Activated CD8-positive, alpha-beta T cell treated with anti-CD3 and anti-CD28 coated beads, Interleukin-2, amount 10 ng/mL, durations not matched to agents 7 days and 5 days (primary cell): ENCODE measurements at places on chromosomes 2 and 18.

DNA sequence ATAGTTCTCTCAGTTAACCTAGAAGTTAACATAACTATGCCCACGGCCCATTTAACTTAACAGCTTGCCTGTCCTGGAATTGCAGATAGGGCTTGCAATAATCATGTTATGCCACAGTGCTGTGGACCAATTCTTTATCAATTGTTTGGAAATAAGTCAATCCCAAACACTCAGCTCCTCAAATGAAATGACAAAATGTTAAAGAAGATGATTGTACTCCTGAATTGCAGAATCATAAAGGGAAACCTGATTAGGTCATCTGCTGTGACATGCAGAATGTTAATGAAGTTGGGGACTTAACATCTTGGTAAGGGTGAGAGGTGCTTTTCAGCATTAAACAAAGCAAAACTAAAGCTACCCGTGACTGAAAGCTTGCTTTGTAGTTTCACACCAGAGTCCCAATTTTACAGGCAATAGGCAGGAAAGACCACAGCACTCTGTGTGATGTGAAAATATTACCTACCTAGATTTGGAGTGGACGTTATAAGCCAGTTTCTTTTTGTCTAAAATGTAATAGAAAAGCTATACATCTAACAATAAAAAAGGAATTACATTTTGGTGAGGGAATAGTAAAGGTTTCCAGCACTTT lies 364.0 kb downstream of the GPD2 start:
- DNase-seq = no peak

GRCh38 chr2:38601463-38602135 lies 1.1 kb downstream of the HNRNPLL start:
- peak; percentile 39 for DNase-seq

GRCh38 chr2:216300906-216301305 lies 71.4 kb downstream of the MARCHF4 start:
- DNase-seq = no peak

DNA sequence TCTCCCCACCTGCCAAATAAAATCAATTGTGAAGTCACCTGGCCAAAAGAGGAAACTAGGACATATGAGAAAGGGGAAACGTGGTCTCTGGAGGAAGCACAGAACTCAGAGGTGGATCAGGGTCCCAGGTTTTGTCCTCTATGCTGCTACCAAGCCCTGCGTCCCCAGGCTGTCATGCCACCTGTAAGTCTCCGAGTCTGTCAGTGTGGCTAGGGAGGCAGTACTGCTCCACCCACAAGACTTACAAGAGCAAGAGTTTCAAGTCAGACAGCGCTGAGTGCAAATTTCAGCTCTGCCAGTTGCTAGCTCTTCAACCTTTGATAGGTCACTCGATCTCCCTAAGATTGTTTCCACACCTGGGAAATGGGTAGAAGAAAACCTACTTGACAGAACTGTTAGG lies 98.6 kb downstream of the C1QL2 start:
- no peak for DNase-seq

GRCh38 chr2:127348426-127349000 lies 39.3 kb downstream of the MAP3K2 start:
- DNase-seq = no peak

DNA sequence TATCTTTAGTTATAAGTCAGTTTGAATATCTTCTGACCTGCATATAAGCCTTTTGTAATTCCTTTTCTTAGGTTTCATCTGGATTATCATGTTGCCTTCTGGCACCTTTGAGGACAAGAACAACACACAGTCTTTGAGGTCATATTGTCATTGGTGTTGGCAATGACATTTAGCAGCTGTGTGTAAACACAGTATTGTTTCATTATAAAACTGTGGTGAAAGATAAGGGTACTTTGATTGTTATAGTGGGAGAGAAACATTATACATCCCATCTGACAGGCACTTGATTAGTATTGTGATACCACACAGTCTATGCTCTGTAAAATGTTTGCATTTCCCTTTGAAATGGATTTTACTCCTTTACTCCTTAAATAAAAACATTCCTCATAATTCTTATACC lies 313.5 kb downstream of the RPRM start:
- DNase-seq = no peak

GRCh38 chr18:56748698-56749268 lies 97.6 kb downstream of the WDR7 start:
- DNase-seq = no peak

- no peak for DNase-seq
Measured at GRCh38 chr18:79587779-79588635, 91.6 kb upstream of the CTDP1 start.

GRCh38 chr2:205806143-205806905 lies 124.0 kb downstream of the NRP2 start:
- DNase-seq = no peak

DNA sequence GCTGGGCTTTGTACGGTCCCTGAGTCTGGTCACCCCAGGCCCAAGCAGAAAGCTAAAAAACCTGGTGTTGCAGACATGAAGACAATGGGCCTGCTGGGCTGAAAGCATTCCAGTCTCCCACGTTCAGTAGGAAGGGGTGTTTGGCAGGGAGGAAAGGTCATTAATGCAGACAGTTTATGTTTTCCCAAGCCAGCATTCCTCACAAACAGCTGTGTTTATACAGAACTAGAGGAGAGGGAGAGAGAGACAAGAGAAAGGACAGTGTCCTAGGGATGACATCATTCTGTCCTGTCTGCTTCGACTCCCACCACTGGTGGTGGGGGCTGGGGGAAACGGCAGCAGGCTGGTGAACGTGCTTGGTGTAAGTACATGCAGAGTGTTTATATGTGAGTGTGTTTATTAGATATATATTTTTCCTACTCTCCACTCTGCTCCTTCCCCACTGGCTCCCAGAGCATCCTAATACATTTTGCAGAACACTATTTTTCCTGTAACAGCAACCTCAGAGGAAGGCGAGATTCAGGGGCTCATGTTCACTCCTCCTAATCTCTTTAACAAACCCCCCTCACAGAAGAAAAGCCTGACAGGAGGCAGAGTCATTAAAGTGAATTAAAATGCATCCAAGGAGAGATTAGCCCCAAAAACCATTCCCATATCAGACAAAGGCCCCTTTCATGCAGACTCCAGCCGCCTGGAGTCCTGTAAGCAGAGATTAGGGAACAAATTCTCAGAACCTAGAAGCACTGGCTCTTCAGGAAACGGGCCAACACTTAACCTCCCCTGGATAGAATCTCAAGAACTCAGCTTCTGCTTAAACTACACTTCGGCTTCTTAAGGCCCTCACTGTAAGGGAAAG lies 380.4 kb downstream of the TNS1 start:
- DNase-seq = no peak

DNA sequence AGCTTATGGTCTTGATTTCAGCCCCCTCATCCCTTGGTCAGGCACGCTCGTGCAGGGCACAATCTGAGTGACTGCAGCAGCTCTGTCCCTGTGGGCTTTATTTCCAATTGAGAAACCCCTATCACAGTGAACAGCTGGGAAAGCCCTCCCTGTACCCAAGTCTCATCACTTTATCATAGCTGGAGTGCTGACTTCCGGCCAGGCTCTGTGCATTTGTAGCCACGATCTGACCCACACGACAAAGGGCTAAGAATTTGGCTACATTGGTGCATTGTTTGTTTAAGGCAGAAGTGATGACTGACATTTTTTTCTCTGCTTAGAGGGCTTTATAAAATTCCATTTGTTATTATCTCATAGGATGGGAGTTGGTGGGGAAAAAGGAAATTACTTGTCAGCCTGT lies 184.4 kb downstream of the KCNS3 start:
- no peak for DNase-seq

DNA sequence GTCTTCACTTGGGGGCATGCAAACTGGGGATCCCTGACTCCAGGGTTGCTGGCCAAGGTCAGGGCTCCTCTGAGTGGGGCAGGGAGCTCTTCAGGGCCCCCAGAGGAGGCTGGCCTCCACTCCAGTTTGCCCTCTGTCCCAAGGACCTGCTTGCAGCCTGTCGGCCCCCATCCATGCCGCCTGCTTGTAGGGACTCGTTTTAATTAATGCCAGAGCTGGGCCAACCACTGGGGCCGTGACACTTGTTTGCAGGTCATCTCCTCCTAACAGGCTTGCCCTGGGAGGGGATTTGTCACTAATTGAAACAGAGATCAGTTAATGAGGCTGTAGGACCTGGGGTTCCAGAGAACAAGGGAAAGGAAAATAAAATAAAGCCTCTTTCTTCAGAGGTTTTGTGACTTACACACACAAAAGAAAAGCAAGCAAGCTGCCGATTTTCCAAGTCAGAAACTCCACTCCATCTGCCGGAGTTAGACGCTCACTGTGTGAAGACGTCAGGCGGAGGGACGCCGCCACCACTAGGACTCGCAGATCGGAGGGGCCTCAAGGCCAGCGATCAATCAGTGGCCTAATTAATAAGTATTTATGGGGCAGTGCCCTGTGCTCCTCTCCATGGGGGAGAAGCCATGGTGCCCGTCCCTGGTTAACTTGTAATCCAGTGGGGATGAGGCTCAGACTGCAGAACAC lies 75.9 kb downstream of the SFXN5 start:
- no peak for DNase-seq

DNA sequence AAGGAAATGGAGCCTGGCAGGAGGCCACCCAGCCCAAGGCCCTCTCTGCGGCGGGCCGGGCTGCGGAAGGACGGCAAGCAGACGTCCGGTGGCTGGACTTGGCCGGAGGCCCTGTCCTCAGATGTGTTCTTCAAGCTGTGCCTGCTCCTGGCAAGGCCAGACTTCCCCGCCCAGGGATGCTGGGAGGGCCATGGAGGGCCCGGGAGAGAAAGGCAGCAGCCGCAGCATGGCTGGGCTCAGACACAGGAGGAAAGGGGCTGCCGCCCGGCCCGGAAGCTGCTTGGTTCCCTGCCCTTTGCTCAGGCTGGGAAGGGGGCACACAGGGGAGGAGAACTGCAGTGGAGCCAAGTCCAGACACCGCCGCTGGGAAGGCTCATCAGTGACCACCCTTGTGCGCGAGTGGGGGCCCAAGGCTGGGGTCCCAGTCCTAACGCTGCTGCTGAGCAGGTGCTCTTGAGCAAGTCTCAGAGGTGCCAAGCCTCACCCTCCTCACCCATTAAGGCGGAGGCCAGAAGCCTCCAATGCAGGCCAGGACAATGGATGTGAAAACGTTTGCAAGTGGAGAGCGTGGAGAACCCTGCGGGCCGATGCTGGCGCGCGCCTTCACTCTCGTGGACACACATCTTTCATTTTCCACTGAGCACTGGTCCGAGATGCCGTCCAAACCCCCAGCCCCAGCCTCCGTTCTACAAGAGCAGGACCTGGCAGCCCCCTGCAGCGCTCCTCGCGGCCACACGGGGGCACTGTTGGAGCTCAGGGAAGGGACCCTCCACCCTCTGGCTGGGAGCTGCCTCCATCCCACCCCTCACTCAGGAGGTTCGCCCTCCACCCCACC lies 7.9 kb downstream of the CROCC2 start:
- DNase-seq = peak; percentile 63

DNA sequence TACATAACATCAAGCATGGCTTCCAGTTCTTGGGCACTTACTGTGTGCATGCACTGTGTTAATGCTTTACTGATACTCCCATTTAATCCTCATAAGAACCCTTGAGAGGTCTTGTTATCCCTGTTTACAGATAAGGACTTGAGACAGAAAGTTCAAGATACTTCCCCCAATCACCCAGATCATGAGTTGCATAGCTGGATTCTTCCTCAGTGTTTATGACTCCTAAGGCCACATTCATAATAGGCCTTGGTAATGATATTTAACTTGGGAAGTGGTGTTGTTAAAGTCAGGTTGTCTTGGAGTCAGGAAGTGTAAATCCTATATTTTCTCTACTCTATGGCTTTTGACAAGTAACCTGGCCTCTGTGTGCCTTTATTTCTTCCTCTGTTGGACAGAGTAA lies 22.7 kb downstream of the NOSTRIN start:
- no peak for DNase-seq

DNA sequence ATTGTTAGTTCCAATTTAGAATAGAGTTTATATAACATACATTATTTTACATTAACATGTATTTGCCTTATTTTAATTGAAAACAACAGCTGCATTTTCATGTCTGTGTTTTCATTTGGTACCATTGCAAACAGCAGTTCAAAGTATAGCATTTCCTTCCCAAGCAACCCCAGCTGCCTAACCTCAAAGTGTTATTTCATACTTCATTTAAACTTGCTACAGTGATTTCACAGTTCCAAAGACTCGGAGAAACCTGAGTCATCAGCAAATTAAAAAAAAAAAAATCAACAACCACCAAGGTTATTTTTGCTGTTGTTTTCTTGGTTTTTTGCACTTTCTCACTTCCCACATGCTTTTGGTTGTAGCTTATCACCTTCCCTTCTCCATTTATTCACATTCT lies 236.5 kb upstream of the SPHKAP start:
- DNase-seq = no peak

- no peak for DNase-seq
Measured at GRCh38 chr2:189254268-189254883, 74.8 kb upstream of the COL5A2 start.

GRCh38 chr2:25342372-25343186 lies 854 bp upstream of the DNMT3A start:
- DNase-seq = peak; percentile 89

DNA sequence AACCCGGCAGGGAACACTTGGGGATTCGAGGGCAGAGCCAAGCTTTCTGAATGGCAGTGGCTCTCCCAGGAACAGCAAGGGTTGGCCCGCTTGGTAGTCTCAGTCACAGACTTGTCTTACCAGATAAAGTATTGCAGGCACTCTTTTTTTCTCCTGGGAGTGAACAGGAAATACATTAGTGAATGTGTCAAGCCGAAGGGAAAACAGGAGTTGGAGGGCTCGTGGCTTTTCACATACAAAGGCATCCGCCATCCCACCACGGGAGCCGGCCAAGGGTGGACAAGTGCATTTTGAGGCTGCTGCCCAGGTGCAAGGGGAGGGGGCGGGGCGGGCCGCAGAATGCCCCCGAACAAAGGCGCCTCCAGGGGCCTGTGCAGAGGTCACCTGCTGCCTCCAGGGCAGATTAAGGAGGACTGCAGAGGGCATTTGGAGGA lies 163.3 kb upstream of the SIX3 start:
- DNase-seq = no peak

DNA sequence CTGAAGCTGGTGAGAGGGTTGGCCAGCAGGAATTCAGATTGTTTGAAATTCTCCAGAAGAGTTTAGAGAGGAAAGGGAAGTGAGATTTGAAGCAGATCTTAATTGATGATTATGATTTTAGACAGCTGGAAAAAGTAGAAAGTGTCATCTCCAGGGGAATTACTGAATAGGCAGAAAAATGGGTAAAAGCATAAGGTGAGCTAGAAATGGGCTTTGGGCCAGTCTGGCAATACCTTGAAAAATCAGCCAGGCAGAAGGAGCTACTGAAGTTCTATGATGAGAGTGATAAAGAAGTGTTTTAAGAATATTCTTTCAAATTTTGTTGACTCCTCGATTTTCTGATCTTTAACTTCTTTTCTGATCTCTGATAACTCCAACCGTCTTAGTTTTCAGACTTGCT lies 172.9 kb upstream of the CCDC150 start:
- no peak for DNase-seq

DNA sequence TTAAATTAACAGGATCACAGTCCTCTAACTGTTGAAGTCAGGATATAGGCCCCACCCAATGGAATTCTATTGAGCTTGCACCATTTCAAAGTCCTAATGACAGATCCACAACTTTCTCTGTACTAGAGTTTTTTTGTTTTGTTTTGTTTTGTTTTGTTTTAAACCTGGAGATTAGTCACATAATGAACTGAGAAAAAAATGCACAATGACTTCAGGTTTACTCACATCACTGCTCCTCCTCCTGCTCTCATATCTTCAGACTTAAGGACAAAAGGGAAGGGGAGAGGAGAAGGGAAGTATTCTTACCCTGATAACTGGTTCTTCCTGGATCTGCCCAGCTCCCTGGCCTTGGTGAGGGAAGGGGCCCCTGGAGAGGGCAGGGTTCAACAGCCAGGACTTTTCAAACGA lies 208.2 kb upstream of the EPHA4 start:
- DNase-seq = no peak

GRCh38 chr2:239313776-239314175 lies 87.0 kb downstream of the HDAC4 start:
- no peak for DNase-seq

GRCh38 chr18:62285281-62285680 lies 39.8 kb upstream of the TNFRSF11A start:
- DNase-seq = no peak
